H1 (cell line): ENCODE measurements at places on chromosomes 5 and 9. TPM values are rescaled to one million over a fixed set of nuclear protein-coding genes. Genes with fewer than 3 reads are reported as not detected.

DBH gene
- total RNA-seq, result 0.29 TPM in 1 of 2 replicates, not detected in the other

DNA sequence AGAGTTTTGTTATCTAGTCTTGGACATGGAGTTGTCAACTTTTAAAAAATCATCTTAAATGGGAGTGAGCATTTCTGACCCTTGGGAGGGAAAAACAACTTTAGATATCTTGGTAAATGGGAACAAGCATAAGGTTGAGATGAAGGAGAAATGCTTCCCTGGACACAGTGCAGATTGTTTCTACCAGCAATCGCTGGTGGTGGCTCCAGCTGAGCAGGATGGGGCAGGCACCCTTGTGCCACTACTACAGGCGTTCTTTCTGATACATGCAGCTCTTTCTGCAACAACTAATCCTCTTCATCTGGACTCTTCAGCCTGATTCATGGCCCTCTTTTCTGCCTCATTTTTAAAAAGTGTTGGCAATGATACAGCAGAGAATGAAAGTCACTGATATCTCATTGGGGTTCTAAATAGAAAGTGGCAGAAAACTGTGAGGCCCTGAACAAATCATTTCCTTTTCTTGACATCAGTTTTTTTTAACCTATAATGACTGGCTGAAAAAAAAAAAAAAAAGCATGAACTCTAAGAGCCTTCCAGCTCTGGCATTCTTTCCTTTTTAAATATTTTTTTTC is 409.4 kb upstream of the PTGER4 start:
- no peak for DNase-seq

DNA sequence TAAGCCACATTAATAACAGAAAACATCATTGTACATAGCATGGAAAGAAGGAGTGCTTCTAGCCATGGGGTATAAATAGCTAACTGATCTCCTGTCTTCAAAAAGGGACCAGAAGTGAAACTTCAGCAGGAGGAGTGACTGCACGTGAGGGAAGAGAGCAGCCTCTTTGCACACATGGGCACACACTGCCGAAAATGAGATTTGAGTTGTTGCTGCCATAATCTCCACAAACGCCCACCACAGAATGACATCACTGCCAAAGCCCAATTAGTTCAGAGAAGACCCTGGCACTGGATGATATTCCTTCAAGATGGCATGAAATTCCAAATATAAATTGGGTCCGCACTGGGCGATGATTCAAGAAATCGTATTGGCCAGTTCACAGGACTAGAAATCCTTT is 238.9 kb upstream of the NR4A3 start:
- DNase-seq, result no peak

DNA sequence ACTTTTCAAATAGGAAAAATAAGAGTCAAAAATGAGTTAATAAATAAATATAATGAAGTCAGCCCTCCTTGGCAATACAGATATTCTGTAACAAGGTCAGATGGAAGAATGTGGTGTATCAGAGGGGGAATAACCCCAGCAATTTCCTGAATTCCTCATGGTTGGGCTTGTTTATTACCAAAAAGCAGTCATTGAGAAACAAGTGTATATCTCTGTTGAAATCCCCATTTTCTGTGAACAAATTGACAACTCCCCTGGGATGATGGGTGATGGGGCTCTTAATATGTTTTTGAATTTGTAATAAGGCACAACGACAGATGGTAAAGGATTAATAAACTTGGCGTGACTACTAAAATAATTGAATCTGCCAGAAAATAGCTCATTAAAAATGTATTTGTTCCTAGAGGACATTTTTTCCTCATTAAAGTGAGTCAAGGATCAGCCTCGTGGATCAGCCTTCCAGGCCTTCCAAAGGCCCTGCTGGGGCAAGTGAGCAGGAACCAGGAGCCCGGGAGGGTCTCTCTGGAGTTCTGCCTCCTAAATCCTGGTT is 34.2 kb downstream of the THBS4 start:
- no peak for DNase-seq
